ENCODE measurements at places on chromosomes 12 and 14.

DNA sequence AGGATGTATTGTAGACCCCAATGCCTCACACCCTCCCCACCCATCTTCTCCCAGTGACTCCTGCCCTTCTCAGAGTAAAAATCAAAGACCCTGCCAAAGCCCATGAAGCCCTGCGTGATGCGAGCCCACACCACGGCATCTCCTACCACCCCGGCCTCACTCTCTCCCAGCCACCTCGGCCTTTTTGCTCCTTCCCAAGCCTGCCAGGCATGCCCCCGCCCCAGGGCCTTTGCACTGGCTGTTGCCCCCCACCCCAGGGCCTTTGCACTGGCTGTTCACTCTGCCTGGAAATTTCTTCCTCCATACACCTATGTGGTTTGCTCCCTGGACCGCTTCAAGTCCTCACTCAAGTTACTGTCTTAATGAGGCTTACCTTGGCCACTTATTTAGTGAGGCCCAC, 5.0 kb upstream of the CHGA start:
- DNase-seq = no peak

- DNase-seq = no peak
These were observed 37.3 kb downstream of the ACTN1 start for GRCh38 chr14:68941820-68942219.

DNA sequence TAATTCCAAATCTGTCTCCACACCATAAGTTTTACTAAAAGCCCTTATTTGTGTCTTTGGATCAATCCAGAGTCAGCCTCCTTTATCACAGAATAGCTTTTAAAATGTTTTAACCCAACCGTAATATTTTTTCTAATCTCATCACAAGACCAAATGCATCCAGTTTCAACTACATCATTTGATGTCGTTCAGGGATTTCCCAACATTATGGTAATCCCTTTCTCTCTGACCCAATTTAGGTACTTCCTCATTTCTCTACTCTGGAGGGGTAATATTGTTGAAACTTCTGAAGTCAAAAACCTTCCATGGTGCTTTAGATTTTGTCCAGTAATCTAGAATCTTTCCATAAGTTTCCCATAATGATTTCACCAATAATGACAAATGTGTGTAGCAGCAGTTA, 596.8 kb downstream of the SOX5 start:
- no peak for DNase-seq

GRCh38 chr12:9588749-9589148, 19.0 kb downstream of the KLRB1 start:
- DNase-seq = no peak

DNA sequence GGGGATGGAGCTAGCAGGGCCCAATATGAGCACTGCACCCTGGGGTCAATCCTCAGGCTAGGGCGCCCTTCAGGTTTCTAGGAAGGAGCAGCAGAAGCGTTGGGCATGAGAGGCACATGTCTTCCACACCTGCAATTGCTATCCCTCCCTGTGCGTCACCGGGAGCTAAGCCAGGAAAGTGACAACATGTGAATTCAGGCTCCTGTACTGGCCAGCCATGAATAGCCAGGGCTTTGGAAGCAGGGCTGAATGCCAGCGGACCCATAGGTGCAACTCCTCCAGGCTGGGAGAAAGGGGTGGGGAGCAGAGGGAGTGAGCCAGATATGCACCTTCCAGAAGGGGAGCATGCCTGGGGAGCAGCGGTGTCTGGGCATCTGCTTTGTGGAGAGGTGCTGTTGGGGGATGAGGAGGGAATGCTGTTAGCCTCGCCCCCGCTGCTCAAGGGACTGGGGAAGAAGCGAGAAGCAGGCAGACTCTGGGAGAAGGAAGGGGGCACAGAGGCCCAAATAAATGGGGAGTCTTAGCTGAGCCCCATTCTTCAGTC, 6.1 kb downstream of the HOXC5 start:
- DNase-seq = no peak

DNA sequence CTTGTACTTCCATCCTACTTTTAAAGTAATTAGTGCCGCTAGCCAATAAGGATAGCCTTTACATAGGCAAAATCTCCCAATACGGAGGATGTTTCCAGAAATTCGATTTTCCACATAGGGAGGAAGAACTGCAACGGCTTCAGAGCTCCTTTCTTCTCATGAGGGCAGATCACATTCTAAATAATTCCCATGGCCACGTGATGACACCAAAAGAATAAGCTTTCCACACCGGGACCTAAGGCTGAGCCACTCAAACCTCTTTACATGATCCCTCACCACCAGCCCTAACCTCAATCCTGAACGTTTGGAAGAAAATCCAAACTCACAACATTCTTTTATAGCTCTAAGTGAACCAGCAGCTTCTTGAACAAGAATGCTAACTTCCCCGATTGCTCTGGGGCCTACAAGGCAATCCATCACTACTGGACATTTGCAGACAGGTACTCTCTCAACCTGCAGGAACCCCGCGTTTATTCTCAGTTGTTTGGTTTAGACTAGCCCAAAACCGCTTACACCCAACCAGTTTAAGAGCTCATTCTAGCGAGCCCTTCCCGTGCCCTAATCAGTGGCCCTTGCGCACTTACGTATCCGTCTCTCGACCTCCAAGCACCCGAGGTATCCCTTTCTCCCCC, 884 bp downstream of the CAPRIN2 start:
- no peak for DNase-seq

DNA sequence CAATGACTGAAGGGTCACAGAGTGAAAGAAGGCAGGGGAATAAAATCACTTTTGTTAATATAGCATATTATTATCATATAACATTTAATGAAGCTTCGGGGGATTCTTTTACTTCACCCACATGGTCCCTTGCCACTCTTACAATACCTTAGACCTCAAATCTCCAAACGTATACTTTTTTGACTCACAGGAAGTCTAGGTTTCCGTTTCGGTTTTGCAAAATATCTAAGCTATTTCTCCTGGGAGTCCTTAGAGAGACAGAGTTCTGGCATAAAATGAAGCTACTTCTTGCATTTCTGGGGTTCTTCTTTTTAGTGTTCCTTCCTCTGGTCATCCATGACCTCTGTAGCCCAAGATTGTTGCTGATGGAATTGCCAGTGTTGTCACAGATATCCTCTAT, 590.5 kb upstream of the ATP2B1 start:
- DNase-seq = no peak

DNA sequence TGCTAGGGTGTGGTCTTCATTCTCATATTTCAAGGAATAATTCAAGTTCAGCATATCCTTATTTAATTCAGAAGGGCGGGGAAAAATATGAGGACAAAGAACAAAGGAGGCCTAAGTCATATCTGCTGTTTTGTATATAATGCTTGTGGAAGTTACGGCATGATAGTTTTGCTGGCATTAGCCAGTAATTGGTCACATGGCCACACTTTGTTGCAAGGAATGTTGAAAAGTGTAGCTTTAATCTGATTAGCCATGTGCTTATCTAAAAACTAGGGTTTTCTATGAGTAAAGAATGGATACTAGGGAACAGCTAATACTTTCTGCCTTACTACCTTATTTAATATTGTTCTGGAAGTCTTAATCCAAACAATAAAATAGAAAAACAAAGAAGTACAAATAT, 34.4 kb upstream of the E2F7 start:
- DNase-seq = no peak

GRCh38 chr14:75980856-75981255, 939 bp downstream of the TGFB3 start:
- no peak for DNase-seq

DNA sequence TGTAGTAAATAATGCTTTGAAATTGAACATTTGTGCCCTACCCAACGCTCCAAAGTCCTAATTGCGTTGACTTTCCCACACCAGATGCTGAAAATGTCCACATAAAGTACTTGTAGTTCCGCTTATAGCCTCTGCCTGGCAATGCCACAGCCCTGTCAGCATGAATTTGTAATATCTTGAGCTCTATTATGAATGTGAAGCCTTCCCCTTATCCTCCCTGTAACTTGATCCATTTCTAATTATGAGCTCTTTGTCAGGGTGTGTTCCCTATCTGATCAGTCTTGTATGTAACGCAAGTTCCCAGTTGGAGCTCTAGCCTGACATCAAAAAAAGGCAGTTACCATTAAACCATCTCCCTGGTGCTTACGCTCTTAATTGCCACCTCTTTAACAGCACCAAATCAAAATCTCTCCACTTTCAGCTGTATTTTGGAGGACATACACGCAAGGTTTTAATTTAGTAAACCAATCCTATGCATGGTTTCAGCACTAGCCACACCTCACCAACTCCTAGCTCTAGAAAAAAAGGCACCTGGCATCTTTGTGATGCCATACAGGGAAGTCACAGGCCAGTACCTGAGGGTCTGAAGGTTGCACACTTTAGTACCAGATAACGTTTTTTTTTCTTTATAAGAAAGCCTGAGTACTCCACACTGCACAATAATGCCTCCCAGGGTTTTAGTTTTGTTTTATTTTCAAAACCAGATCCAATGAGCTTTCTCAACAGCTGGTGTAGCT, 69.3 kb downstream of the EEA1 start:
- no peak for DNase-seq

DNA sequence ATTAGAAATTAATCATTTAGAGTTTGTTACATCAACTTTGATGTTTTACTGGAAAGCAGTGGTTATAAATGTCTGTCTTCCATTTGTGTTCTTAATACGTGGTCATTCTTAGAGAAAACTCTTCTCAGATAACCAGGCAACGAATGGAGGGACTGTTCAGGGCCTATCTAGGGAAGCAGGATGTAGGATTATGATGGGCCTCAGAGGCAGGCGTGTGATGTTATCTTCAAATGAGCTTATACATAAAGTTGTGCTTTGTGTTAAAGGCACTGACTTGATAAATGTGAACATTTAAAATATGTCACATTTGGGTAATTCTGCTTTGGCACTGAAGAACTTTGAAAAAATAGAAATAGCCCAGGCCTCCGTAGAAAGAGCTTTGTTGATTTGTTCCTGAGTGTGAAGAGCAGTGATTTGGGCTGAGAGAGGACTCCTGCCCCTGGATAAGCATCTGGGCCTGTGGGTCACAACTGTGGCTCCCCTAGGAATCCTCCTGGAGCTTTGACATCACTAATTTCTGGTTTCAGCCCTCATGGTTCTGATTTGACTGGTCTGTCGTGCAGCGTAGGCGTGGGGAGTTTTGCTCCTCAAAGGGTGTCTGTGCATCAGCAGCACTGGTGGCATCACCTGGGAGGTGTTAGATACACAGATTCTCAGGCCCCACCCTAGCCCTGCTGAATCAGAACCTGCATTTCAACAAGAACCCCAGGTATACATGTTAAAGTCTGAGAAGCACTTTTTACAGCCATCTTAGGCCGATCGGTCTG, 55.4 kb downstream of the SAMD4A start:
- peak; percentile 74 for DNase-seq

GRCh38 chr12:49541140-49541861, 2.5 kb downstream of the KCNH3 start:
- DNase-seq = no peak

GRCh38 chr14:24398653-24399446, at the start of gene NYNRIN:
TSS of gene NYNRIN (plus strand) at chr14:24399003. CDS start at chr14:24399247, 244 bp downstream.
- DNase-seq = peak; percentile 52

DNA sequence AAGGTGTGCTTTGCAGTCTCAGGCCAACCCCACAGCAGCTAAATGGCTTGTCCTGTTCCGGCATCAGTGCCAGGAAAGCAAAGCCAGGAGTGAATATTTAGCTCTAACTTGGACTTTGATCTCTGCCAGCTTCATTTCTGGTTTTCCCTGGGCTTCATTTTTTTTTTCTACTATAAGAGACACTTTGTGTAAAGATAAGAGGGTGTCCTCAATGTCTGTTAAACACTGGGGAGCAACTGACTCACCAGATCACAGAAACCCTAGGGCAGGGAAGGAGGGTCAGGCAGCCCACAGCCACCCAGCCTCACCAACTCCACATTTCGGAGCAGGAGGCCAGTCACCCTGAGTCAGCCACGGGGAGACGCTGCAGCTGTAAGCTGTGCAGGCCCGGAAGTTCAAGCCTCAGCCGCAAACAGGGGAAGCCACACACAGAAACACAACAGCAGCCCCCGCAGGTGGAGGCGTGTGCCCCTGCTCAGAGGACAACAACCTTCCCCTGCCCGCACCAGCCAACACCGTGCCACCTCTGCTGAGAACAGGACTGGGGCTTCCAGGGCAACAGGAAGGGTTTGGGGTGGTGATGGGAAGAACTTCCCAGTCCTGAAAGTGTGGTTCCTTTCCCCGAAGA, 6.3 kb downstream of the TNFRSF1A start:
- DNase-seq = peak; percentile 87

DNA sequence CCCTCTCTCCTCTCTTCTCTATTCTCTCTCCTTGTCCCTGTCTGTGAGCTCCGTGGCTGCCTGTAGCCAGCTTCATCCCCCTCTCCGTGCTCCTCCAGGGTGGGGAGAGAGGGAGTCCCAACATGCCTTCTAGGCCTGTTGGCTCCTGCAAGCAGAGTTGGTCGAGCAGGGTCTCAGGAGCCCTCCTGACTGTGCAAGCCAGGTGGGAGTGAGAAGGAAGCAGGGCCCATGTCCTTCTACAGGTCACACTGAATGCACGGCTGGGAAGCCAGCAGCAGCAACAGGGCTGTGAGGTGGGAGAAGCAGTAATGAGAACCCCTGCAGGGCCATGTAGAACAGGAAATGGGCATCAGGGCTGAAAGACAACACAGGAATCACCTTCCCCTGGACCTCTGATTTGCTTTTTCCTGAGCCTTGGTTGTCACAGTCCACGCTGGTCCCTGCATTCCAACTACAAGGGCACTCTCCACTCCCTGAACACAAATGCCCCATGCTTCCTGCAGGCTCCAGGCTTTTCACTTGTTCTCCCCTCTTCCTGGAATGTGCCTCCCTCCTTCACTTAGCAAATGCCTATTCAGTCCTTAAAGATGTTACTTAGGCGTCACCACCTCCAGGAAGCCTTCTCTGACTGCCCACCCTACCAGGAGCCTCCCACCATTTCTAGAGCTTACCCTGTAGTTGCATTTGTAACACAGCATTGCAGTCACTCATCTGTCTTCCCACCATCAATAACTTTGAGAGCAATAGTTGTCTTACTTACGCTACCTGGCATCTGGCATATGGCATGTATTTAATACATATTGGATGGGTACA, 51.2 kb downstream of the TSPAN11 start:
- DNase-seq = no peak

DNA sequence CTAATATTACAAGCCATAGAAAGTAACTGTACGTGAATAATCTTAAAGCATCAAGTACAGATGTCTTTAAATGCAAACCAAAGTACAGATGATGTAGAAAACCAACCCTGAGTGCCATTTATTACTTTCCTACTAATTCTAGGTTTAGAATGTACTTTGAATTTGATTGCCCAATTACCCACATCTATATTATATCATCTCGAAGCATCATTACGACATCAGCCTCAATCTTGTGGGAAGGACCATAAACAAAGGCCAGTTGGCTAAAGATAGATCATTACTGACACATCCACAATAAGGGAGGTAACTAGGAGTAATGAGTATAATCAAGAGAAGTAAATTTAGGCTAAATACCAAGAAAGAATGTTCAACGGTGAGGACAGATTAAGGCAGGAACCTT, 478.9 kb downstream of the BCAT1 start:
- no peak for DNase-seq

- DNase-seq = no peak
These were observed 442 bp downstream of the FLVCR2 start for GRCh38 chr14:75578786-75579337.

DNA sequence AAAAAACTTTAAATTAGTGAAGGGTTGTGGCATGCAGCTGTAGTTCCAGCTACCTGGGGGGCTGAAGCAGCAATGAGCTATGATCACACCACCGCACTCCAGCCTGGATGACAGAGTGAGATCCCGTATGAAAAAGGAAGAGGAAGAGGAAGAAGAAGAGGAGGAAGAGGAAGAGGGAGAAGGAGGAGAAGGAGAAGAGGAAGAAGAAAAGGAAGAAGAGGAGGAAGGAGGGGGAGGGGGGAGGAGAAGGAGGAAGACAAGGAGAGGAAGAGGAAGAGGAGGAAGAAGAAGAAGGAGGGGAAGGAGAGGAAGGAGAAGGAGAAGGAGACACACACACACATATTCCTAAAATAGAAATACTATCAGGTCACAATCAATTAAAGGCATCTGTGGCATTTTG, 32.0 kb downstream of the RXYLT1 start:
- DNase-seq = no peak
